NCI-H1436 treated with DMSO at 0.1 percent for 48 hours (cell line): ENCODE measurements at places on chromosomes 12 and 14.

- DNase-seq: no peak
Observed at GRCh38 chr12:72631926-72632685, 359.9 kb downstream of the TRHDE start.

DNA sequence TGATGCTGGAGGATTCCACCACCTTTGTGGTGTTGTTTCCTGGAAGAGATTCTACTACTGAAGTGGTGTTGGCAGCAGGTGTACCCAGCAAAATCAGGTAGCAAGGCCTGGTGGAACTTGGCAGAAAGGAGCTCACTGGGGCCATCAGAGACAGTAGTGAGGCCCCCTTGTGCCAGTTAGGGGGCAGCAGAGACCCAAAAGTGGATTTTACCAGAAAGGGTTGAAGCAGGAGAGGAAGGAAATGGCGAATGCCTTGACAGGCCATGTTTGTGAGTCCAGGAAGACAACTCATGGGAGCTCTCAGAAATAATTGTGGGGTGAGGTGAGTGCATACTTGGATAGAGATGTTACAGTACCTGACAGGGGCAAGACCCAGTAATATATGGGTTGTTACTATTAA is 137.7 kb upstream of the FGD4 start:
- no peak for DNase-seq

- DNase-seq: no peak
Observed at GRCh38 chr14:90970167-90970600, 90.3 kb downstream of the RPS6KA5 start.

GRCh38 chr12:25065035-25065434 is 116.1 kb upstream of the BCAT1 start:
- DNase-seq: no peak

DNA sequence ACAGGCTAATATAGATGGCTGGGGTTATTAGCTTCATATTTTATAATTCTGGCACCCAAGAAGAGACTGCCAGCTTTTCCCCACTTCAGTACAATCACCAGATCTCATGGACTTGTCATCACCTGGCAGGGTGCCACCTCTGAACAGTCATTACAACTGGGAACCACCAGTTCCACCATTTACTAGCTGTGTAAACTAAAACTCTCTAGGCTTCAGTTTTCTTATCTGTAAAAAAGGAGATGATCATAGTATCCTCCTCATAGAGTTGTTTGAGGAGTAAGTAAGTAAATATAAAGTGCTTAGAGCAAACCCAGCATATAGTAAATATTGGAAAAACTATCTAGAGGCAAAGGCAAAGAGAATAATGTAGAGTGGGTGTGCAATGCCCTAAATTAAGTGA is 19.3 kb downstream of the CPNE8 start:
- DNase-seq: no peak

- no peak for DNase-seq
Observed at GRCh38 chr12:51005671-51006070, 20.5 kb downstream of the SLC11A2 start.

- no peak for DNase-seq
Observed at GRCh38 chr12:46386360-46386867, 13.8 kb upstream of the SLC38A2 start.

DNA sequence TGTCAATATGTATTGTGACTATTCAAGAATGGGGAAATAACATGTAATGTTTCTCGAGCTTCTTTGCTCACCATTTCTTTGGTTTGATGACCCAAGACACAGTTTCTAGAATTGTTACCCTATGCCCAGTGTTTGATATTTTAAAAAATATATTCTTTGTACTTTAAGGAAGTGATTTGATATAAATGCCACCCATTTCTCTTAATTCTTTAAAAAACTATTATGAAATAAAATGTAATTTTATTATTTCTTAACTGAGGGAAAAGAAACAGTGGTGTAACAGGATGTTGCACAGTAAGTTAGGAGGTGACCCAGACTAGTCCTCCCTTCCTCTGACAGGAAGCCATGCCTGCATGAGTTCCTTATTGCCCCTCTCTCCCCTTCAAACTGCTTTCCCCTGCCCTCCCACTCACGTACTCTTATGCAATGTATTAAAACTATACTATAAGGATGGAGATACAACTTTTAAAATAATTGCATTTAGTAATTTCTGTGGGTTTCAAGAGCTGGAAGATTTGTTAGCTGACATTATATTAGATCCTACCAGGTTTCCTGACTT is 279.4 kb downstream of the TMTC2 start:
- no peak for DNase-seq

DNA sequence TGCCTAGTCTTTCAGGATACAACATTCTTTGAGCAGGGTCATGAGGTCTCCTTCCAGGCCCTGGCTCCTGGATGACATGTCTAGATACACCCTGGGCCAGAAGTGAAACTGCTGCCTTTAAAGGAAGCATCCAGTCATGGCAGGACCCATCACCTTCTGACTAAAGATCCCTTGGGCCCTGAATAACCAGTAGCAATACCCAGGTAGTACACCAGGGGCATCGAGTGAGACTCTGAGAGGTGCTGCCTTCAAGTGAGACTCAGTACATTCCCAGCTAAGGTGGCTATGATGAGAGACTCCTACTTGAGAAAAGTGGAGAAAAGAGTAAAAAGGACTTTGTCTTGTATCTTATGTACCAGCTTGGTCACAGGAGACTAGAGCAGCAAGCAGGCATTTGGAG is 23.5 kb downstream of the OR6C68 start:
- DNase-seq: no peak

GRCh38 chr12:52806821-52807543 is 6.9 kb downstream of the KRT4 start:
- DNase-seq: no peak

- no peak for DNase-seq
Observed at GRCh38 chr14:54377501-54377900, 19.3 kb upstream of the CDKN3 start.

DNA sequence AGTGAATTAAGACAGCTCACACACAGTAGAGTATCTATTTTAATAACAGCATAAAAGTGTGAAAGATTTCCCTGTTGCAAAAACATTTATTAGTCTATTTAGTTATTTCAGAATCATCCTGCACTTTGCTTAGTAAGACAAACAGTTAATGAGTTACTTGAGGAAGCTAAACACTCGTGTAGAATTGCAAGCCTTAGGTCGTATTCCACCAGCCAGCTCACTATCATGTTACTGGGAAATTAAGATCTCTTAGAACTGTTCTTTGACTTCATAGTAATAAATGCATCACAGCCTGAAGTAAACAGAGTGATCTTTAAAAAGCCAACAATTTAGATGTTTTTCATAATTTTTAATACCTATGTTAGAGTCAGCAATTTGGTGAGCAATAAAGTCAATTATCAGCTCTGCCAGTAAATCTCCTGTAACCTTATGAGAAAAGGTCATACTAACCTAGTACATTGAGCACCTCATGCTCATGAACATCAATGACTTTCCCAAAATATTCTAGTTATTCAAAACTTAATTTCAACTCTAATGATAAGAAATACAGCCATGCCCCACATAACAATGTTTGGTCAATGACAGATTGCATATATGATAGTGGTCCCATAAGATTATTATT is 26.7 kb upstream of the ETNK1 start:
- DNase-seq: no peak

DNA sequence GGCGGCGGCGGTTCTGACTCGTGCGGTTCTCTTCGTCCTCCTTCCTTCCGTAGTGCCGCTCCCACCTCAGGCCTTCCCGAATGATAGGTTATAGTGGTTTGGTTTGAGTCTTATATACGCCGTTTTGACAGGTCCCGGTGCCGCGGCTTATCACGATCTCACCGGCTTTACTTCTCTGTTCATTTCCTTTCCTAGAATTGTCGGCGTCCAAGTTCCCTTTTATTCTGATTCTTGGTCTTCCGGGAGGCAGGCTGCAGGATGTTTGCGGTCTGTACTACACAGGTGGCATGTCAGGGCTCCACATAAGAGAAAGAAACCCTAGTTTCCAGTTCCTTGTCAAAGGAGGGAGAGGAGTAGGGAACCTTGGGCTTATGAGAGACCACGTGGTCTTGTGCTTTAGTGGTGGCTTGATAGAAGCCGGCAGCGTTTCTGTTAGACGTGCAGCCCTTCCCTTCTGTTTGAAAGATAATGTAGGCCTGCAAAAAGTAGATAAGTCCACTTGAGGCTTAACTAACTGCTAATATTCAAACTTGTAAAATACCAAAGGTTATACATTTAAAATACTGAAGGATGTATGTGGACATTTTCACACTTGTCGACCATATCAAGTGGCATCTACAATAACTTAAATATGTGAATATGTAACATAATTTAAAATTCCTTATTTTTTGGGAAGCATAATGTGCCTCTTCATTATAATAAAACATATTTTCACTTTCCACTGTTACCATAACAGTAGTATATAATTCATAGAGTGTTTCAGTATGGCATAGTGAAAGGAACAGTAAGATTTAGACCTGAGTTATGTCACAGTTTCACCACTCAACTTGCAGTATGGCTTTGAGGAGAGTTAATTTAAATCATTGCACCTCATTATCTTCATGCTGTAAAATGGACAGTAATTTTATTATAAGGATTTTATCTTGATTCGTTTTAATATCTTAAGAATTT is 804 bp downstream of the USP15 start:
- DNase-seq: peak; percentile 14

DNA sequence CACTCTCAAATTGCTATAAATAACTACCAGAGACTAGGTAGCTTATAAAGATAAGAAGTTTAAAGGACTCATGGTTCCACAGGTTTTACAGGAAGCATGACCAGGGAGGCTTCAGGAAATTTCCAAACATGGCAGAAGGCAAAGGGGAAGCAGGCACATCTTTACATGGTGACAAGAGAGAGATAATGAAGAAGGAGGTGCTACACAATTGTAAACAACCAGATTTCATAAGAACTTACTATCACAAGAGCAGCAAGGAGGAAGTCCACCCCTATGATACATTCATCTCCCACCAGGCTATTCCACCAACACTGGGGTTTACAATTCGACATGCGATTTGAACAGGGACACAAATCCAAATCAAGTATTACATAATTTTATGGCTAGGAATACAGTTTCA is 257.7 kb downstream of the BTG1 start:
- DNase-seq: no peak

GRCh38 chr12:63304887-63305316 is 153.9 kb upstream of the AVPR1A start:
- DNase-seq: no peak

- DNase-seq: no peak
Observed at GRCh38 chr12:108720757-108721514, 10.4 kb downstream of the CORO1C start.

GRCh38 chr12:50845021-50845647 is 2.4 kb downstream of the TMPRSS12 start:
- DNase-seq: no peak

DNA sequence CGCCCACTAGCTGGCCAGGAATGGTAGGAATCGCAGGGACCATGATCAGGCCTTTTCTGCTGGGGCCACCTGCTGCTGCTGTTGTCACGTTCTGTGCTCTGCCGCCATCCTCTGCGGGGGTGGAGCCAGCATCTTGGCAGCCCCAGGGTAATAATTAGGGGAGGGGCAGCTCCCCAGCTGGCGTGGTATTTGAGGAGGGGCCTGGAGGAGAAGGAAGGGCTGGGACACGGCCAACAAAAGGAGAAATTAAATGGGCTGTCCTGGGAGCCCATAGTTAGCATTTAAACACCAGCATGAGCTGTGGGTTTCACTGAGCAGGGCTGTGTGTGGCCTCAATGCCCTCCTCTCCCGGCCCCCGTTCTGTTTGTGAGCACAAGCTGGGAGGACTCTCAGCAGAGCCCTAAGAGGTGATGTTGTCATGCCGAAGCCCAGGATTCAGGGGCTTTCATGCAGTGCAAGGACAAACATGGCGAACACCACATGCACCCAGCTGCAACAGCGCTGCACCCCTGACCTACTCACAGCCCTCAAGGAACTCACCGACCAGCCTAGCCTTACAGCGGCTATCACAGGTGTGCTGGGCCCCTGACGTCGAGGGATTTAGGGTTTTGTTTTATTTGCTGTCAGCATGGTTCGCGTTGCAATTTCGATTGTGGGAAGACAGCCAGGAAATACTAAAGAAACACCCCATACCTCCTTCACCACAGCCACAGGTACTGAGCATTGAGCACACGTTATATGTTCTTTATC is 324.3 kb downstream of the CACNA1C start:
- peak; percentile 88 for DNase-seq

DNA sequence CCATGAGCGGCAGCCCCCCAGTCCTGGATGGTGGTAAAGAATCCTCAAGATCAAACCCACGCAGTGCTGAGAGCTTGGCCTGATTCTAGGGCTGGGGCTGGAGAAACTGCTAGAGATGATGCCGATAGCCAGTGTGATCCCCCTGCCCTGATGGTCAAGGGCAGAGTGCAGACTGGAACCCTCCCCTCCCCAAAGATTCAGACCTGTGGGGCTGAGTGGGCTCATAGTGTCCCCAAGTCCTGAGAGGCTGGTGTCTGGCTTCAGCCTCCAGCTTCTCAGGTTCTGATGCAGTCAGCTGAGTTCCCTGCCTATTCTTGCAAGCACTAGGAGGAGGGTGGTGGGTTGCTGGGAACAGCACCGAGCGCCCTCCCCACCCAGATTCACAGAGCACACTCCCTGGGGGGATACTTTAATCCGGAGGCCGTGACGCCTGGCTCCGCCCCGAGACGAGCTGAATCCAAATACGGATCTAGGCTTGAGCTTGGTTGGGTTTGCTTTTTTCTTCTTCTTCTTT is 11.9 kb downstream of the RHOF start:
- DNase-seq: no peak

DNA sequence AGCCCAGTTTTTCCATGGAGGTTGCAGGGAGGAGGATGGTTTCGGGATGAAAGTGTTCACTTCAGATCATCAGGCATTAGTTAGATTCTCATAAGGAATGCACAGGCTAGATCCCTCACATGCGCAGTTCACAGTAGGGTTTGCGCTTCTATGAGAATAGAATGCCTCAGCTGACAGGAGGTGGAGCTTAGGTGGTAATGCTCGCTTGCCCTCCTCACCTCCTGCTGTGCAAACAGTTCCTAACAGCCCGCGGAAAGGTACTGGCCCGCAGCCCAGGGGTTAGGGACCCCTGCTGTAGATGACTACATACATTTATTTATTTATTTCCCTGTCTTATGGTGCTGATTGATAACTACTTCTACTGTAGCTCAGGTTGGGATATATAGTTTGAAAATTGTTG is 93.2 kb downstream of the FBXO33 start:
- DNase-seq: no peak

DNA sequence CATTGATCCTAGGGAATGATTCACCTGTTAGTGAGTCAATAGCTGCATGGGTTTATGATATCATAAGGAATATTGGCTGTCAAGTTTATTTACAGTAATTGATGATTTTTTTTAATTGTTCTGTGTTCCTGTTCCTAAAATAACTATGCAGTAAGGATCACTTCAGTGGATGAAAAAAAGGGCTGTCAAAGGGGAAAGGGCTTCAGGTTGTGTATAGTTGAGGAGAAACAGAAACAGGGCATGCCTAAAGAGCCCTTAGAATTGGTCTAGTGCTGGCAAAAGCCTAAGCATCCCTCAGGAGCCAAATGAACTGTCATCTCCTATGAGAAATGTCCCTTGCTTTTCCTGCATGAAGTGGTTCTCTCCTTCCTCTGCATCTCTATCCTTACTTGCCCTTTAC is 444.9 kb downstream of the RMST start:
- DNase-seq: no peak

DNA sequence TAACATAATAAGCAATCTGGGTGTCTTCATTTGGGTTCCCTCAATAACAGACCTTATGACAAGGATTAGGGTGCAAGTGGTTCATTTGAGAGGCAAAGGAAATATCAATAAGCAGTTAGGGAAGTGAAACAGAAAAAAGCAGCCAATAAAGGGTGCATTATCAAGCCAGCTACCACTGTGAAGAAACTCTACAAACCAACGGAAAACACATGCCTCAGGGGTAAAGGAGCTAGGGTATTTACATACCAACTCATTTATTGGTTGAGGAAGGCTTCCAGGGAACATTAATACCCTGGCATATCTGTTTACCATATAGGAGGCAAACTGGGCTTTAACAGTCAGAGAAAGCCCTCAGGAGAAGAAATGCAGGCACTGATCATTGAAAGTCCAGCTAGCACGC is 22.7 kb upstream of the IFNG-AS1 start:
- no peak for DNase-seq
